ENCODE measurements at places on chromosomes 7 and 10. TPM values are rescaled to one million over a fixed set of nuclear protein-coding genes. Genes with fewer than 3 reads are reported as not detected.

IFIT1B gene
- not detected for total RNA-seq

COMMD3 gene
- 49.8 TPM for total RNA-seq

NPFFR1 gene
- not detected for total RNA-seq

RADIL gene
- 2.5 TPM for total RNA-seq

CLDN12 gene
- total RNA-seq, result 8.1 TPM

ANXA8L1 gene
- total RNA-seq, result not detected

- H3K27ac ChIP-seq, result no peak overlapping the region
- H3K27me3 ChIP-seq, result no peaks in the 10 kb centered on the region
- DNase-seq, result no peak
- no peak overlapping the region for H3K4me3 ChIP-seq
- no peaks in the 10 kb centered on the region for H3K36me3 ChIP-seq
- no peaks in the 10 kb centered on the region for H3K4me1 ChIP-seq
Observed at GRCh38 chr10:86339226-86339865, 27.2 kb downstream of the GRID1 start.

DNA sequence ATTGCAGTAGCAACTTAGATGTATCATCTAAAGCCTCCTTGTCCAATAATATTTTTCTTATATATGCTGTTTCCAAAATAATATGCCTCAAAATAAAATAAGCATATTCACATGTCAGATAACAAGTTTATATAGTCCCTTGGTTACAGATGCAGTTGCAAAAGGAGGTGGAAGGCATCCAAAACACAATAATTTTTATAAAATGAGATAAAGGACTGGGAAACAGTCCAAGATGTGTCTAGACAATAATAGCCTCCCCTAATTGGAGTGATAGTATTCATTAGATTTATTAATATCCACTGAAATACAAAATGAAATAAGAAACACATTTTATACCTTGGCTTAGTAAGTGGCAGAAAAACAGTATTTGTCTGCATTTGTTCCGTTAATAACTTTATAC, 30.3 kb downstream of the BCAP29 start:
- H3K36me3 ChIP-seq, result peaks cover 13% of the 10 kb centered on the region
- H3K27me3 ChIP-seq, result no peaks in the 10 kb centered on the region
- peaks cover 17% of the 10 kb centered on the region for H3K4me1 ChIP-seq
- no peak overlapping the region for H3K27ac ChIP-seq
- peak; percentile 52 for DNase-seq
- H3K4me3 ChIP-seq, result no peak overlapping the region

GRCh38 chr10:72027498-72027897, 60.9 kb downstream of the SPOCK2 start:
- no peaks in the 10 kb centered on the region for H3K4me1 ChIP-seq
- no peak for DNase-seq
- H3K4me3 ChIP-seq, result no peak overlapping the region
- H3K27ac ChIP-seq, result no peak overlapping the region

- H3K27ac ChIP-seq, result no peak overlapping the region
- no peak overlapping the region for H3K4me3 ChIP-seq
- DNase-seq, result no peak
- no peaks in the 10 kb centered on the region for H3K36me3 ChIP-seq
Observed at GRCh38 chr10:70476249-70477035, 2.1 kb upstream of the PALD1 start.

DNA sequence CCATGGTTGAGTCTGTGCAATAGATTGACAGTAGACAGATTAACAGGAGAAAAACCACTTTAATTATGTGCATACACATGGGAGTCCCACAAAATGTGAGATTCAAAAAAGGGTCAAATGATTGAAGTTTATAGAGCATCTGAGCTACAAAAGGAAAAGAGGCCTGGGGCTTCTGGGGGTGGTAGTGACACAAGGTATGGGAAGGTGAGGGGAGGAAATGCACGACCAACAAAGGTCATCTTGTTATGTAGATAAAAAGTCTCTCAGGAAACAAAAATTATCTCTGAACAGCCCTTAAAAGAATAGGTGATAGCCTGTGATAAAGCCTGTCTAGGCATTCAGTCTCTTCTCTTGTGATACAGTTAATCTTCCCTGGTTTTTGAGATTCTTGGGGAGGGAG, 141.7 kb downstream of the SEC23IP start:
- H3K27ac ChIP-seq, result no peak overlapping the region
- no peak for DNase-seq
- H3K4me3 ChIP-seq, result no peak overlapping the region

DNA sequence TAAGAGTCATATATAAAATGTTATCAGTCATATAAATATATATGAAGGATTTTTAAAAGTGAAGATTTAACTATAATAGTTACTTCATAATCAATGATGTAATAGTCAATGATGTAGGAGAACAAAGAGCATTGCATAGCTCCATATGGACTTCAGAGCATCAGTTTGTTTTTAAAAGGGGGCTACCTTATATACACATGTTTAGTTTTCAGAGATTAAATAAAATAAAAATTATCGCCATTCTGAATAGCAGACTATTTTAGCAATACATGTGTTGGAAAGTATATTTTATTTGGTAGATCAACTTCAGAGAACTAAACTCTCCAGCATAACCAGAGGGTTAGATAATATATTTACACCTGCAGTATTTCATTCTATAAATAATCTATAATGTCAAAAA, 29.1 kb upstream of the EPC1 start:
- H3K4me1 ChIP-seq, result peaks cover 13% of the 10 kb centered on the region
- H3K36me3 ChIP-seq, result no peaks in the 10 kb centered on the region
- peak; percentile 18 for DNase-seq
- no peaks in the 10 kb centered on the region for H3K27me3 ChIP-seq
- H3K4me3 ChIP-seq, result peak overlapping the region; percentile 99

DNA sequence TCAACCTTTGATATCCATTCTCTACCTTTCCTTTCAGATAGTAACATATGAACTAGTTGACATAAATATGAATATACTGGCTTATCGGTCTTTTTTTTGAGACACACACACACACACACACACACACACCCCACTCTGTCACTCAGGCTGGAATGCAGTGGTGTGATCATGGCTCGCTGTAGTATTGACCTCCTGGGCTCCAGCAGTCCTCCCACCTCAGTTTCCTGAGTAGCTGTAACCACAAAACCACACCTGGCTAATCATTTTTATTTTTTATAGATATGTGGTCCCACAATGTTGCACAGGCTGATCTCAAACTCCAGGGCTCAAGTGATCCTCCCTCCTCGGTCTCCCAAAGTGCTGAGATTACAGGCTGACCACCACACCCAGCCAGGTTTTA, 14.2 kb upstream of the NT5C3A start:
- no peaks in the 10 kb centered on the region for H3K36me3 ChIP-seq
- peaks cover 20% of the 10 kb centered on the region for H3K27me3 ChIP-seq
- H3K27ac ChIP-seq, result no peak overlapping the region
- no peak for DNase-seq

Measured in endothelial cell of umbilical vein (primary cell).